Activated CD8-positive, alpha-beta memory T cell treated with anti-CD3 and anti-CD28 coated beads for 1 hour (primary cell): ENCODE measurements at places on chromosomes 7 and 10.
A peak's percentile ranks its signal among the peaks of the same experiment; 100 is the strongest.

GRCh38 chr7:114303301-114303700 is 111.3 kb upstream of the FOXP2 start:
- no peak for DNase-seq

DNA sequence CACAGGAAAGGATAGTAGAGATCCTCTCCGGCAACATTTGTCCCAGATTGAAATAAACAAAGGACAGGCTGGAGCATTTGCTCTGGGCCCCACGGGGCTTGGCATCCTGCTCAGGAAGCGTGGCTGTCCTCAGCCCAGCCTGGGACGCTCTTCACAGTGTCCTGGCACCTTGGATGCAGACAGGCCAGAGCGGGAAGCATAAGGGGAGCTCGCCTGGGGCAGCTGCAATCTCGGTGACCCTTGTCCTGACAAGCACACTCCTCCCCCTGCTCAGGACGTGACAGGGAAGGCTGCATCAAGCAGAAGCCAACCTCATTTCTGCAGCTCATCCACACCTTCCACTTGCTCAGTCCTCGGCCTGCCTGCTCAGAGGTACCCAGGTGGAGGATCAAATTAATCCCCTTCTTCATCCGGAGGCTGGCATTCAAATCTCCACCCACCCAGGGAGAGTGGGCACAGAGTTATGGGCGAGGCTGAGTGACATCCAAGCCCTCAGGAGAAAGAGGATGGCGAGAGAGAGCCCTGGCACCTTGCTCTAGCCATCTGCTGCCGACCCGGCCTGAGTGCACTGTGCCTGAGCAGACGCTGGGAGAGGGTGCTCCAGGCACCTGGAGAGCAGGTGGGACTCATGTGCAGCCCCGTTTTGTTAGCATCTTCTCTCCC is 47.6 kb downstream of the ABRAXAS2 start:
- DNase-seq = no peak

- peak; percentile 52 for DNase-seq
Measured at GRCh38 chr10:3173171-3173878, 743 bp upstream of the PITRM1 start.

GRCh38 chr7:112509402-112509801 is 28.6 kb downstream of the LSMEM1 start:
- DNase-seq = no peak

DNA sequence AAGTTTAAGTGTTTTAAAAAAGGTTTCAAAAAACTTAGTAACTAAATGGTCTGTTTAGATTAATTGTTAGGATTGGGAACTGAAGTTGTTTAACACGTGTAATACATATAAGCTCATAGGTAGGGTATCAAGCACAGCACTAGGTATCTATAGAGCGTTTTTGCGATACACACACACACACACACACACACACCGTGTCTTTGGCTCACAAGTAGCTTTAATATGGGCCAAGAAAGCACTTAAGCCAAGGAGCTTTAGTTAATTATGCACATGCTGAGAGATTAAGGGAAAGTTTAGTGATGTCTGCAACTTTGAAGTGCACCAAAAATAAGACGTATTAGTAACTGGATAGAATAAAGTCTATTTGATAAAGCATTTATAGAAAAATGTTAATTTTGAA is 93.8 kb upstream of the CNTNAP2 start:
- DNase-seq = no peak

GRCh38 chr7:94658826-94659225 is 2.9 kb upstream of the SGCE start:
- DNase-seq = no peak

- DNase-seq = no peak
Measured at GRCh38 chr7:2307690-2308107, 6.5 kb downstream of the SNX8 start.

DNA sequence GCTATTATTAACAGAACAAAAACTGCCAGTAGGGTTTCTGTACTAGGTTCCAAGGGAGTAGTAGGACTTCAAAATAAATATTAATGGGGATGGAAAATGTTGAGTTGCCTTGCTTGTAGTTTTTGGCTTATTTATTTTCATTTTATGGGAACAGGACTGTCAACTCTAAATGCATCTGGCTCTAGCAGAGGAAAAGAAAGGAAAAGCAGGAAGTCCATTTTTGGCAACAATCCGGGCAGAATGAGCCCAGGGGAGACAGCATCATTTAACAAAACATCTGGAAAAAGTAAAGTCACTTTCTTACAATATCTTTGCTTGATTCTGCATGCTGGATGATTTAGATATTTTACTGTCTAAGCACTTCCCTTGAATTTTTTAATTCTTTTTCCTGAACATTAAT is 69.4 kb downstream of the NOC3L start:
- no peak for DNase-seq

- DNase-seq = no peak
Measured at GRCh38 chr10:50469778-50470193, 154.0 kb downstream of the SGMS1 start.

- DNase-seq = peak; percentile 24
Measured at GRCh38 chr7:157339777-157340677, 3.2 kb downstream of the DNAJB6 start.

DNA sequence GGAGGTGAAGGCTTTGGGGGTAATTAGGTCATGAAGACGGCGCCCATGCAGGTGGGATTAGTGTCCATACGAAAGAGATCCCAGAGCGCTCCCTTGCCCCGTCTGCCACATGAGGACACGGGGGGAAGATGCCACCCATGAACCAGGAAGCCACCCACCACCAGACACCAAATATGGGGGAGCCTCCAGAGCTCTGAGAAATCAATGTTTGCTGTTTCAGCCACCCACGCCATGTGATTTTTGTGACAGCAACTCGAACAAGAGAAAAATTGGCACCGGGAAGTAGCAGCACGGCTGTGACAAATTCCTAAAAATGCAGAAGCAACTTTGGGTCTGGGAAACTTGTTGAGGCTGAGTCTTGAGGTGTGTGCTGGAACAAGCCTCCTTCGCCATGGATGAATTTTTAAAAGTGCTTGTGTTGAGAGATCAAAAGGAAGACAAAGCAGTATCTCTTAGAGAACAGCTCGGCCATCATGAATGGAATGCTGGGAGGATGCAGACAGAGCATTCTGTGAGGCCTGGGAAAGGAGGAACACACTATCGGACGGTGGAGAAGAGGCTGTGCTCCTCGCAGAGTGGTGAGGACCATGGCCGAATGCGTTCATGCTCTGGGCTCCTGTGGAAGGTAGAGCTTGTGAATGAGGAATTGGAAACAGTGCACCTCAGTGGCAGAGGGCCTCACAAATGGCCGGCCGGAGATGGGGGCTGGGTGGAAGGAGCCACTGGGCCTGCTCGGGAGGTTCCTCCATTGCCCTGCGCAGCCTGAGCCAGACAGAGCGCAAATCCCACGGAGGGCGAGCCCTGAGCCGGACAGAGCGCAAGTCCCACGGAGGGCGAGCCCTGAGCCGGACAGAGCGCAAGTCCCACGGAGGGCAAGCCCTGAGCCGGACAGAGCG is 277.5 kb downstream of the PTPRN2 start:
- no peak for DNase-seq

- no peak for DNase-seq
Measured at GRCh38 chr10:60807499-60807898, 29.2 kb downstream of the CDK1 start.

GRCh38 chr7:116780521-116780920 is 81.9 kb upstream of the CAPZA2 start:
- no peak for DNase-seq

DNA sequence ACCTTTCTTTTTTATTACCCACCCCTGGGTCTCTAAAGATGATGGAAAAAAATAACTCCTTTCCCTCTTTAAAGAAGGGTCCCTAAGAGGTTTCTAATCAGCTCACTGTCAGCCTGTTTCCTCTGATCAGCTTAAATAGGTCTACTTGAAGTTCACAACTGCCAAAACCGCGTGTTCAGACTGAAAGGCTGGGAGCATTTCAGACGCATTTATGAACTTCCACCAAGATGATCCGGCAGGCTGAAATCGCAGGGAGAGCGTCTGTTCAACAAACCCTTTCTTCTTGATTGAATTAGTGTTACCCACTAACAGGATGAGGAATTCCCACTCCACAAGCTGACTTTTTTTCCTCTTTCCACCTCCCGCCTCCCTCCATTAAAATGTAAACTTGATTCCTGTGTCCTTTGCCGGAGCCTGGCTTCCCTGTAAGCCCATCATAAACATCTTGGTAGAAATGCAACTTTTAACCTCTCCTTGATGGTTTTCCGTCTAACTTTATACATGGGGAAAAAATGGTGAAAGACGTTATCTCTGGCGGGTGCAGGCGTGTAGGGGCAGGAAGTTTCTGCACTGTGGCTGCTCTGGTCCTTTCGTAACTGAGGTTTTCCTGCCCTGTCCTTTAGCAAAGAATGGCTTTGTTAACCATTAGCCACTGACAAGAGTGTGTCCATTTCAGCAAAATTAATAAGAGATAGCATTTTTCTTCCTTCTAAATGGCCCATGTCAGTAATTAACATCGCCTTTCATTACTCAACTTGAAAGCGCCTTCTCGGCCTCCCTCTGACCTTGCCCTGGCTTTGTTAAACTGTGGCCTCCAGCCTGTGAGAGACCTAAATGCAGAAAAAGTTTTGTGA is 130.7 kb downstream of the BAMBI start:
- DNase-seq = no peak

DNA sequence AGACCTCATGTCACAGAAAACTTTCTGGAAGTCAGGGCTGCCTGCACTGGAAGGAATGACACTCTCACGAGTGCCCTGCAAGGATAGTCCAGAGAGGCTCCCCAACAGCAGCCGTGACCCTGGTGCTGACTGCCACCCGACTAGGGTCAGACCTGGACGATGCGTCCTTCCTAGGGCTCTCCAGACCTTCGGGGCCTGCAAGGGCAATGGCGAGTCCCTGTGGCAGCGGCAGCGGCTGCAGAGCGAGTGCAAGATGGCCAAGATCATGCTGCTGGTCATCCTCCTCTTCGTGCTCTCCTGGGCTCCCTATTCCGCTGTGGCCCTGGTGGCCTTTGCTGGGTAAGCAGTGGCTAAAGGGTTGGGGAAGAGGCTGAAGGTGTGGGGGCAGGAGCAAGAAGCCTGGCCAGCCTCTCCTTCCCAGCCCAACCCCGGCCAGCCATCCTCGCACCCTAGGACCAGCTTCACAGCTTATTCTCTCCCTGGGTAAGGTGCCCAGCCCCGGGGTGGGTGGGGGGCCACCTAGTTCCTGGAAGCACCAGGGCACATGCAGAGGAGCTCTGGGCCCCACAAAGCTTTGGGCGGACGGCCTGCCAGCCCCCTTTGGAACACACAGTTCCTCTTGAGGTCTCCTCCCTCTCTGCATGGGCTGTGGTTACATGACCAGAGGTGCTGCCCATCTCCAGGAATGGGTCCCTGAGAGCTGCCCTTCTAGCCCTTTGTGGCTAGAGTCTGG is 5.5 kb downstream of the OPN4 start:
- DNase-seq = no peak

DNA sequence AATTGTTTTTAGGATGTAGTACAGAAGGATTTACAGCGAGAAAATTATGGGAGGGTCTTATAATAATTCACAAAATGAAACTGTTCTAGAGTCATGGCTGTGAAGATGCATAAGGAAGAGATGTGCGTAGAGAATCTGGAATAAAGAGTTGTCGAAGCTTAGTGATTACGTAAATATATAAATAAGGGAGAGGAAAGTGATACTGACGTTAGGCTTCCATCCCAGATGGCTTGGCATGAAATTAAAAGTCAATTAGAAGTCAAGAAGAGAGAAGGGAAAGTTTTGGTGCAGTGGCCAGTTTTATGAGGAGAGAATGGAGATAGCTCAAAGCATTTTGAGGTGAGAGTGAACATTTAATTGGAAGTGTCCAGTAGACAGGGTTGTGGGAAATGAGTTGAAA is 85.5 kb downstream of the LCOR start:
- no peak for DNase-seq

- DNase-seq = no peak
Measured at GRCh38 chr10:26508016-26508415, 69.9 kb downstream of the APBB1IP start.

DNA sequence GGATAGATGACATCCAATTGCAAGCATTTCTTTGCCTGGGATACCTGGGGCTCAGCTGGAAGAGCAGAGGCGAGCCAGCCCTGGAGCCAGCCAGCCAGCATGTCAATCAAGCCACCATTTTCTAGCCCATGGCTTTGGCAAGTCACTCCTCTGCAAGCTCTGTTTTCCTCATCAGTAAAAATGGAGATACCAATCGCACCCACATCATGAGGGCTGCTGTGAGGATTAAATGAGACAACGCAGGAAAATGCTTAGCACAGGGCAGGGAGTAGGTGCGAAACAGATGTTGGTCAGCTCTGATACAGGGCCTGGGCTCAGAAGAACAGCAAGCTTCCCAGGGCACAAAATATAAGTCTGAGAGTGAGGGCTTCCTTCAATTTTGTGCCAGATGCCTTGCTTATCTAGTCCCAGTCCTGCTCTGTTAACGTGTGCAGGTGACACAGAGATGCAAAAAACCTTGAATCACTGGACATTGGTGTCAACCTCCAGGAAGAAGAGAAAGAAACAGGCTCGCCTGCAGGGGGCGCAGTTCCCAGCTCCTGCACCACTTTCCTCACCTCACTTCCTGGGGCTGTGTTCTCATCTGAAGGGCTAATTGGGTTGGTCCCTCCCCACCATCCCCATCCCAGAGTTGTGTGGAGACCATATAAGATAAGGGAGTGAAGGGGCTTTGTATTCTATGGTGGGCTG is 72.8 kb upstream of the CACUL1 start:
- no peak for DNase-seq

GRCh38 chr10:130721971-130722370 is 585.8 kb downstream of the GLRX3 start:
- DNase-seq = no peak

DNA sequence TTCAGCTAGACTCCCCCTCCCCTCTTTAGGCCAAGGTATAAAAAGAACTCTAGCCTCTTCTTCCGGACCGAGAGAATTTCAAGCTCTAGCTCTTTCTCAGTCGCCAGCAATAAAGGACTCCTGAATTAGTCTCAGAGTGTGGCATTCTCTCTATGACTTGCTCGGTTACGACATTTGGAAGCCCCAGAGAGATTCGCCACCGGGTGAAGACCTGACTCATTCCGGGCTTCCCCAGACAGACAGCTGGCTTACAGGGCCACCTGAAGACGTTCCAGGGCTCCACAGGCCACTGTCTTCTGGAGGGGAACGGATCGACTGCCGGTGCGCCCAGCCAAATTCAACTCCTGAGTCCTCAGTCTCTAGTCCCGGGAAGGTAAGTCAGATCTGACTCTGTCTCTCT is at the start of gene AKR1B15:
AKR1B15 (plus strand) TSS at position 234 of the 400 bp plus-strand sequence. CDS start 15,510 bp downstream, outside the sequence.
- DNase-seq = no peak

GRCh38 chr10:75542084-75542483 is 110.7 kb downstream of the LRMDA start:
- no peak for DNase-seq

- no peak for DNase-seq
Measured at GRCh38 chr10:87675396-87676376, 16.0 kb downstream of the PAPSS2 start.

- no peak for DNase-seq
Measured at GRCh38 chr7:20133803-20134202, 83.4 kb downstream of the MACC1 start.

GRCh38 chr7:81692146-81692905 is 77.5 kb downstream of the HGF start:
- no peak for DNase-seq

DNA sequence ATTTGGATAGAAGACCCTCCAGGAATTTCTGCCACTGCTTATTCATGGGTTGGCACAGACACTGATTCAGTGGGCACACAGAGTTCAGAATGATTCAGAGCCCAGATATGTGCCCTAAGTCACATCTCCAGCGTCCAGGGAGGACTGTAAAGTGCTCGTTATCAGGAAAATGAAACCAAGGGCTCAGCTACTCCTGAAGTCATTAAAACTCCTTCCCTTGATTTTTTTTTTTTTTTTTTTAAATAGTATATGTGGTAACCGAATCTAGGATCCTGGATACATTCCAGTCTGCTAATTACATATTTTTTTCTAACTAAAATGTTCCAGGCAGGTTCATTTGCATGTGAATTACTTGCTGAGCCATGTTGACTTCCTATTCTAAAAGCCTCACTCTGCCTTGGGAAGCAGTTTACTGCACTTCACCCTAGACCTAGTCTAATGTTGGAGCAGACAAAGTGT is 34.7 kb downstream of the MET start:
- no peak for DNase-seq
